Activated T-cell treated with anti-CD3 and anti-CD28 coated beads, Interleukin-2, amount 50 U/mL, for 72 hours (primary cell): ENCODE measurements at places on chromosomes 3 and 15.

- no peak for DNase-seq
These were observed 35.0 kb upstream of the CFAP161 start for GRCh38 chr15:81098861-81099651.

DNA sequence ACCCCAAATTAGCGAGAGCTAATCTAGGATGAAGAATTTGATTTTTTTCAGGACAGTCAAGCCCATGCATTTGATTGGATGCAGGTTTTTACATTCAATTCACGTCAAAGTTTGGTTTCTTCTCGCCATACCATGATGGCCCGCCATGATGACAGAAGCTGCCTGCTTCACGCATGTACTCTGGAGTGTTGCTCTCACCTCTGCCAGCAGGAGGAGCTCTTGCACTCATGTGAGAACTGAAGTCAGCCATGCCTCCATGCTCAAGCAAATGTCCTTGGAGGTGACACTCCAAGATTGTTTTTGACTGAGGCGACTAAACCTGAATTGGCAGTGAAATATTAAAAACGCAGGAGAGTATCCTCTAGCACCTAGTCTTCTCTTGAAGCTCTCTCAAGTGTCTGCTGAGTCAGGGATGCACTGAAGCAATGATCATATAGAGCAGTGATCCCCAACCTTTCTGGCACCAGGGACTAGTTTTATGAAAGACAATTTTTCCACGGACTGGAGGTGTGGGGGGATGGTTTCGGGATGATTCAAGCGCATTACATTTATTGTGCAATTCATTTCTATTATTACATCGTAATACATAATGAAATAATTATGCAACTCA is 120.9 kb downstream of the SAMMSON start:
- peak; percentile 67 for DNase-seq

GRCh38 chr3:149662240-149662887 is 4.5 kb upstream of the WWTR1 start:
- DNase-seq, result no peak

DNA sequence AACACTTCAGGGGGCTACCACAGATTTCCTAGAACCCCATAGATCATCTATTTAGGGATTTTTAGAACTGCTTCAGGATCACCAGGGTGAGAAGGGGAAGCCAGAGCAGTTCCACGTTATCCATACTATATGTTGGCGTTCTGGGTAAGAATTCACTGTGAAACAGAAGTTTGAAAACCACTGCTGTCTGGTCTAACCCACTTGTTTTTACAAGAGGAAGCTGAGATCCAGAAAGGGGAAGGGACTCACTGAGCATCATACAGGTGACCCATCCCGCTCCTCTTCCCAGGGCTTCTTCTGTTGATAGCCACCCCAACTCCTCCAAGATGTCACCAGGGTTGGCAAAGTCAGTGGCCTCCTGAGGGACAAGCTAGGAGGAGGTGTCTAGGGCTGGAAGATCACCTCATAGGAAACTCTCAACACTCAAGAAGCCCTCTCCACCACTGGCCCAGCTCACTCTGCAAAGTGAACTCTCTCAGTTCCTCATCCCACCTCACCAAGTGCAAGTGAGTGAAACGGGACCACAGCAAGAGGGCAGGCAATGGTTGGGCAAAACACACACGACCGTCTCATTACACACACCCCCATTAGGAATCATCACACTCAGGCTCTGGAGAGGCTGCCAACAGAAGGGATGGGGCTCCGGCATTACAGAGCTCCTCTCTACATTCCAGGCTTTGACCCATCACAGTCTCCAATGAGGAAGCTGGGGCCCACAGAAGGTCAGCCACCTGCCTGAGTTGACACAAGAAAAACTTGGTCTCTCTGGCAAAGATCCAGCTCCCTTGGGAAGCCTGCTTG is 1.8 kb downstream of the DAPK2 start:
- no peak for DNase-seq

- no peak for DNase-seq
These were observed 81.8 kb downstream of the ZMAT3 start for GRCh38 chr3:178989821-178990220.

GRCh38 chr15:73924171-73924921 is 1.9 kb upstream of the LOXL1 start:
- peak; percentile 25 for DNase-seq

DNA sequence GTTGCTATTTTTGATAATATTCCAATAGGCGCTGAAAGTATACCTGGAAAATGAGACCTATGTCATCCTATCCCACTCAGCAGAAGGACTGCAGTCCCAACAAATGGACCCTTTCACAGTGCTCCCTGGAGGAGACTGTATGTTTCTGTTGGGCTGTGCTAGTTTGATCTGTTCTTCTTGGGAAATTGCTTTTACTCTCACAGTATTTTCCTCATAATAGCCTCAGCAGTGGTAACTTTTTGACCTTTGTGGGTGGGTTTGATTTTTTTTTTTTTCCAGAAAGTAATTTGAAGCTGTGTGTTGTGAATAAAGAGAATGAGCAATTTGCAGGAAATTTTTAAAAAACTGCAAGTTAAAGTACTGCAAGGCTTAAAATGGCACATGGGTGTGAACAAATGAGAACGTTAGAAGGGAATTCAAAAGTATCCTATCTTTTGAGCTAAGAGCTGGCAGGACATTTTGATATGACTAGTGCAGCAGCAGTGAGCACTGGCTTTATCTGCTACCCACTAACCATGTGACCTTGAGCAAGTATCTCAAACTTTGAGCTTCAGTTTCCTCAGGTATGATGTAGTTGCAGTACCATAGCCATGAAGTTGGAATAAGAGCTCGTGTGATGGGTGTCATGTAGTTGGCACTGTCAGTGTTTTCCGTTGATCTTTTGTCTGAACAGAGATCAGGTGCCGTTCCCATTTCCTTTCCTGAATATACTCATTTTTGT is 118.4 kb downstream of the ATG7 start:
- no peak for DNase-seq

DNA sequence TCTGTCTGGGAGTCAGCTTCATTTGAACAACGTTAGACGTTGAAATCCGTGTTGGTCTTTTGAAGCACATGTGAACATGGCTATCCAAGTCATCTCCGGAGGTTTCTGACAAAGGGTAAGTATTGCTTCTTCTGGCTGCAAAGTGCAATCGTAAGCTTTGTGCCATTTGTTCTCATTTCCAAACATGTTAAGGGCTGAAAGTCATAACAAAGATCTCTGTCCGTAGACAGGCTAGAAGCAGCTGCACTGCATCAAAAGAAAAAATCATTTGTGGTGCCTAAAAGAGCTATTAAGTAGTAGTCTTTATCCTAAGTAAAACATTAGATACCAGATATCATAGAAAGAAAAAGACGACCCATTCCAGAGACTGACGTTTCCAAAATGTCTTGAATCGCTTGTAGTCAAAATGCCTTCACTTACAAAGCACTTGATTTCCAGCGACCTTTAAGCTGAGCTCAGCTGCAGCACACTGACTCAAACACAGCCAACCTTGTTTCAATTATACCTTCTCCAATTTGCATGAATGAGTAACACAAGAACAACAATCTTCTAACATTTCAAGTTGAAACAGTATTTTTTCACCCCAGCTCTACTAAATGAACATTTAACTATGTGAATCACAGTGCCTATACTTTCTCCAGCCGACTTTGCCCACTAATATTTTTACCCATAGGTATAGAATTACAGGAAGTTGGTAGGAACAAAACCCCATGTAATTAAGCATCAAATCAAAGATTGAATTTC is 76.6 kb downstream of the NEDD4 start:
- no peak for DNase-seq

DNA sequence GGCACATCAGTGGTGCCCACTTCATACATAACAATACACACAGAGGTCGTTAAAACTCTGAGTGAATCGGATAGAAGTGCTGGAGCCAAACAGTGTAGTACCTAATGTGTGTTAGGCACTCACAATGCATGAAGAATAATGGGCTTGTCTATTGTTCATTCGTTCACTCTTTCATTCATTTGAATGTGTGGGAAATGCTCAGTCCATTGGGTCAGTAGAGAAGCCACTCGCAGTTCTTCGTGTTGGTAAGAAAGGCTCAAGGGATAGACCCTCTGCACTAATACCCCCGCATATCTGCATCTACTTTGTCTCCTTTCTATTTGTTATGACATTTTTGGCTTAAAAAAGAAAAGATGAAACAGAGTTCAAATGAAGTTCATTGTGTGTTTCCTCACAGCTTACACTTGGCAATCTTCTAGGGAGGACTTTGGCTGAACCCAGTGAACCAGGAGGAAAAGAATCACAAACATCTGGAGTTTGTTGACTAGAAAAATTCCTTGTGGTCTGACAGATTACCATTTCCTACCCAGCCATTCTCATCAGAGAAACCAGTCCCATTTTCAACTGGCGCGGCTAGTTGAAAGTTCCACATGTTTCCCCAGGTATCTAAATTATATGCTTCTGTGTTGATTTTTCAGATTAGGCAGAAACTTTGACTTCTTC is 32.8 kb upstream of the MFSD1 start:
- no peak for DNase-seq

- no peak for DNase-seq
These were observed 3.1 kb downstream of the ABHD14B start for GRCh38 chr3:51970606-51971300.

GRCh38 chr3:53570709-53571108 is 76.3 kb downstream of the CACNA1D start:
- no peak for DNase-seq

GRCh38 chr3:166451997-166452396 is 614.8 kb upstream of the BCHE start:
- DNase-seq, result no peak

GRCh38 chr15:67186226-67186649 is 68.2 kb downstream of the AAGAB start:
- DNase-seq, result no peak

DNA sequence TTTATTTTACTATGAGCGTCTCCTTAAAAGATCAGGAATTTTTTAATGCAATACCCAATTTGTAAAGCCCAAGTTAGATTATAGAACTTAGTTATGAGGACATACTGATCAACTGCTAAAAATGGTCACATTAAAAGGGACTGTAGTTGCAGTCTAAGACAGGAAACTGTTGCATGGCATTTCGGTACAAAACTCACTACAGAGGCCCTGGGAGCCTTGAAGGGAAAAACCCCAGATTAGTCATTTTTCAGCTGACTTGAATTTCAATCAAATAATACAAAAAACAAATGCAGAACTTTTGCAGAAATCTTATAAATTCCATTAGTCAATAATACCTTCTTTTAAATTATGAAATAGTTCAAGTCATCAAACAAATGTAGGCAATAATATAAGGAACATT is 6.9 kb upstream of the PTX3 start:
- no peak for DNase-seq

- no peak for DNase-seq
These were observed 52.6 kb upstream of the SEC61A1 start for GRCh38 chr3:127999509-128000106.

GRCh38 chr3:71210257-71211007 is 373.1 kb downstream of the FOXP1 start:
- no peak for DNase-seq

GRCh38 chr3:112027142-112027541 is 7.4 kb upstream of the TMPRSS7 start:
- DNase-seq, result no peak

DNA sequence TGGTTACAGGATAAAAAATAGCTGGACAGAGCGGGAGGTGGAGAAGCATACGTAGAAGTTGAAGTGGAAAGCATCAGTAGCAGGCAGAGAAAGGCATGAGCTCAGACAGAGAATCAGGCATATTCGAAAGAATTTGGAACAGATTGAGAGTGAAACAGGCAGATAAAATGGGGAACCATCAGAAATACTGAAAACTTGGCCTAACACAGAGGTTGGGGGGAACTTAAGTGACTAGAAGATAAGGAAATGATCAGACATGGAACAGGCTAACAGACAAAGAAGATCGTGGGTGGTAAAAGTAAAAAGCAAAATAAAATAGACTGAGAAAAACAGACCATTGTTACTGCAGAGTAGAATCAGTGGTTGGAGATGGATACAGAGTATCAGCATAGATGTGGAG is 32.9 kb downstream of the GTF2E1 start:
- DNase-seq, result no peak

GRCh38 chr3:114179575-114179974 is 723 bp upstream of the DRD3 start:
- no peak for DNase-seq

- DNase-seq, result no peak
These were observed 298.6 kb downstream of the ADAMTS17 start for GRCh38 chr15:100043068-100043641.

DNA sequence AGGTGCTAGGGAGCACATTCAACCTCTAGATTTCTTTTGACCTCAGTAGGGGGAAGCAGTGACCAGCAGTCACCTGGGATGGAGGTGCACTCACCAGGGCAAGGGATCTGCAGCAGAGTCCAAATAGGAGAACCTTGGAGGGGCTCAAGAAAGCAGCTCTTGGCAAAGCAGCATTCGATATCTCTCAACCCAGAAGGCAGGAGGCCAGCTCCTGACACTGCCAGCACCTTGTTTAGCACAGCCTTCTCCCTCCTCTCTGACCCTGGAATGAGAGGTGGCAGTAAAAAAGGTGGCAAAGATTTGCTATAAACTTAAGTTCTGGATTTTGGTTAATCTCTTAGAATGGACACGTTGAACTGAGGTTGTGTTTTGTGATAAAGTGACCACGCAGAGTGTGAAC is 107.9 kb downstream of the AQP9 start:
- DNase-seq, result no peak

GRCh38 chr3:12158387-12159226 is at the start of gene TIMP4:
TSS of gene TIMP4 (minus strand) at chr3:12158912. CDS start at chr3:12158840, 72 bp downstream.
- no peak for DNase-seq

DNA sequence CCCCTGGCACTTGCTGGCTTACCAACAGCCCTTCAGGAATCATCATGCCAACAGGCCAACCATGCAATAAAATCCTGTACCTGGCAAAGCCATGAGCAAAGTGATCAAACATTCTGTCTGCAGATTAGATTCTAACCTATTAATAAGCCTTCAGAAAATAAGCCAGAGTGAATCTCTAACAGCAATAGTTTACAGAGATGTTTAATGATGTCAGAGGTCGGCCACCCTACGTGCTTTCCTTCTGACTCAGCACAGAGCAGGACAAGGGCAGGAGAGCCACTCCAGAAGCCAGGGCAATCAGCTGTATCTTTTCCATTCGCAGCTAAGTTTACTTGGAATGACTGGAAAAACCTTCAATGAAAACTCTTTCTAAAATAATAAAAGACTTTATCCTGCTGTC is 13.1 kb downstream of the COL8A1 start:
- no peak for DNase-seq

- DNase-seq, result no peak
These were observed 140.7 kb upstream of the ARPP21 start for GRCh38 chr3:35498506-35499210.

GRCh38 chr15:55549305-55549704 is 38.8 kb downstream of the PYGO1 start:
- DNase-seq, result no peak

- DNase-seq, result no peak
These were observed 64.2 kb downstream of the ISG20 start for GRCh38 chr15:88702983-88703382.
